Stimulated activated CD8-positive, alpha-beta memory T cell treated with anti-CD3 and anti-CD28 coated beads, Interleukin-7, amount 100 ng/mL, for 24 hours (primary cell): ENCODE measurements at places on chromosomes 6 and 20.

- DNase-seq = no peak
Observed at GRCh38 chr6:121247386-121247785, 86.9 kb downstream of the TBC1D32 start.

GRCh38 chr20:32285621-32286371 is 8.3 kb downstream of the KIF3B start:
- DNase-seq = no peak

DNA sequence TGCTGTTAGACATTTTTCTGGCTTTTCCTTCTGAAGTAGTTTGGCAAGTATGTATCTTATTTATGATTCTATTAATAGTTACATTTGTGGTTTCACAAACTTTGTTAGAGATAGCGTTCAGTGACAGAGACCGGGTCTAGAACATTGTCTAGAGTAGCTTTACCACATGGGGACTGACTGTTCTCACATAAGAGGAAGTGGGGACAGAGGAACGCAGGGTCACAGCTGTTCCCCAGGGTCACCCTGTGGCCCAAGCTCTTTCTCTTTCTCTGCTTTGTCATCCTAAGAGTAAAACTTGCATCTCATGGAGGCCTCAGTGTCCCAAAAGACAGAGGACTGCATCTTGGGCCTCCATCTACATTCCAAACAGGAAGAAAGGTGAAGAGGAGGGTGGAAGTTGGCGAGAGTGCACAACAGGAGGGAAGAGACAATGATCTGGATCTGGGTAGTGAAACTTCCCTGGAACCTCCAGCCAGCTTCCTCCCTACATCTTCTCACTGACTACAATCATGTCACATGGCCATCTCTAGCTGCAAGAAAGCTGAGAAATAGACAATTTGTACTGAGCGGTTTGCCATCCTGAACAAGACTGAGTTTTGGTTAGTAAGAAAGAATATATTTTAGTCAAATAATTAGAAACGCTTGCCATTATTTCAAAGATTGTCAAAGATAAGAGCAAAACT is 645.8 kb upstream of the ARID1B start:
- DNase-seq = no peak

DNA sequence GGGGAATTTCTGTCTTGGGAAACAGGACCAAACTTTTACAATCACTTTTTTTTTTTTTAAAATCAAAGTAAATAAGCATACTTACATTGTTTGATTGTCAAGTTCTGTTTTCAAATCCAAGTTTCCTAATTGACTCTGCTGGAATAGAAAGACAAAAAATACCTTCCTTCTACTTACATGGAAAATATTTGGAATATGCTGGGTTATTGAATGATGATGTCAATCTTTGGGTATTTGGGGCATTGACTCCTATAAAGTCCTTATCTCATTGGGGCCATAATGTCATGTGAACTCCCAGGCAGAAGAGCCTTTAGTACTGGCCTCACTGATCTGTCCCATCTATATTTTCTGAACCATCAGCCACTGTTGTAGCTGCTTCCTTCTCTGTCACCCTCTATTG is 122.6 kb upstream of the NOX3 start:
- DNase-seq = no peak

DNA sequence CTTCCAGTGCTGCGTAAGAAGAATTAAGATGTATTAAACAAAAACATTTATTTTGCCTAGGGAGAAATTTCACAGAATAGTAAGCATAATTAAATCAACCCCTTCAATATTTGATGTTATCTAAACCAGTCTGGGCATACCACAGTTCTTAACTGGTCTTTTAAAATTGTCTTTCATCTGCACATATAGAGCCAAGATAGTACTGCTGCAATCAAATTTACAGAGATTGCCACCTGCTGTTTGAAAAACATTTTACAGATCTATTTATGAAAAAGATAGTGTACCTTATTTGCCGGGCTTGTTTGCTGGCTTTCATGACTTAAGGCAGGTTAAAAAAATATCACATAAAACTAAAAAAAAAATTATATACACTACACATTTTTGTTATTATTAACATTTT is 323.2 kb downstream of the ADGRB3 start:
- no peak for DNase-seq

DNA sequence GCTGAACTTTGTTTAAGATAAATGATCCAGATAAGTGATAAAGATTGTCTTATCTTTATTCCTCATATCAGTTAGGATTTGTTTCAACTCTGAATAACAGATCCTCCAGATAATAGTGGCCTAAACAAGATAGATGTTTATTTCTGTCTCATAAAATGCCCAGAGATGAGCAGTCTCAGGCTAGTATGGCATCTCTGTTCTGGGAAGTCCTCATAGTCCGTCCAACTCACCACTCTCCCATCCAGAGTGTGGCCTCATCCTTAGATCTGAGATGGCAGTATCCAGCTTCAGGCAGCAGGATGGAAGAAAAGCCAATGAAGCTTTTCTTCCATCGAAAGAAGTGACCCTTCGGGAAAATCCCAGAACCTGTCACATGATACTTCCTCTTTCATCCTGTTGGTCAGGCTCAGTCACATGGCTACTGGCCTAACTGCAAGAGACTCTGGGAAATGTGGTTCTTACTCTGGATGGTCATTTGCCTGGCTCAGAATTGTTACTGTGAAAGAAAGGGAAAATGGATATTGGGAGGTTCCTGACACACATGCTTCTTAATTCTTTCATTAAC is 29.4 kb upstream of the TAGAP start:
- no peak for DNase-seq

- DNase-seq = no peak
Observed at GRCh38 chr6:150231525-150231850, 88.6 kb downstream of the PPP1R14C start.
